ENCODE measurements at places on chromosomes 3 and 15.

DNA sequence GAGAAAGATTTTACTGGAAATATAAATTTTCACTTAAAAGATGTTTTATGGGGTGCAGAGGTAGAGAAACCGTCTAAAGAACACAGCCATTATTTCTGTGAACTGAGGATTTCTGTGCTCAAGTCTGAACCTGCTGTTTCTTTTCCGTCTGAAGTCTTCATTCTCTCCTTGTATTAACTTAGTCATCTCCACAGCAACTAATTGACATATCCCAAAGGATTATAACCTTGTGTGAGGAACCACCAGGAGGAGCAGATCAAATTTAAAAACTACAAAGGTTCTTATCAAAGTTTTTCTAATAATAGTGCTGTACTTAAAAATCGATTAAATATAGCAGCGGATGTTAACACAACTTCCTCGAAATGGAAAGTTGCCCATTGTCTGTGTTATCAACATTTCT is 31.1 kb upstream of the ICE2 start:
- no peak for DNase-seq

DNA sequence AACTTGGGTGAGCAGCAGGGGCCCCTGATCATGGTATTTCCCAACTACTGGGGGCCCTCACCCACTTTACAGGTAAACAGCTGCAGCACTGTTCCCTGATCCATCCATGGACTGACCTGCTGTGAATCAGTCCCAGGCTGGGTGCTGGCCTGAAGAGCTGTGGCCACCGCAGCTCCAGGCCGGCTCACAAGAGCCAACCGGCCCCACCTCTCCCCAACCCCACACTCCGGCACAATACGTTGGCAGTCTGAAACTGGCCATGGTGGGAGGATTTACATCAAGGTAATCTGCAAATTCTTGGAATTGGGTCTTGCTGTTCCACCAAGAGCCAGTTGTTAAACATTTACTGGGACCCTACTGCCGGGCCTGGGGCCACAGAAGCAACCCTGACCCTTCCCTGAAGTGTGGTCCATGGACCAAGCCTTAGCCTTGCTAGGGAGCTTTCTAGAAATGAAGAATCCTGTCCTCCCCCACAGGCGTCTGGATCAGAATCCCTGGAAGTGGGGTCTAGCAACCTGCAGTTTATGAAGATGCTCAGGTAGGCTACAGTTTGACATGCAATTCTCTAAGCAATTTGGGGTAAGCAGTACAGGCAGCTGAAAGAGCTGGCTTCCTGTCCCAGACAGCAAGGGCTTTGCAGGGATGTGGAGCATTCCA is 3.7 kb downstream of the SLC6A20 start:
- DNase-seq = no peak

DNA sequence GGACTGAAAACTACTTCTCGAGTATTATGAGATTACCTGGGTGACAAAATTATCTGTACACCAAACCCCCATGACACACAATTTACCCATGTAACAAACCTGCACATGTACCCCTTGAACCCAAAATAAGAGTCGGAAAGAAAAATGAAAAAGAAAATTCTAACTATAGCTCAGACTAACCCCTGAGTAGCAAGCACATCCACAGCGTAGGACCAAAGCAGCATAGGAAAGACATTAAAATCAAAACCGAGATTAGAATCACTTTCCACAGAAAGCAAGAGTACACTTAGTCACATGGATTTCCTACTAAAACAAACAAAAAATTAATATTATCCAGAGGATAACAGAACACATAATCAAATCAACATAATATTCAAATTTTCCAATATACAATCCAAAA is 6.3 kb upstream of the PIK3CA start:
- no peak for DNase-seq

DNA sequence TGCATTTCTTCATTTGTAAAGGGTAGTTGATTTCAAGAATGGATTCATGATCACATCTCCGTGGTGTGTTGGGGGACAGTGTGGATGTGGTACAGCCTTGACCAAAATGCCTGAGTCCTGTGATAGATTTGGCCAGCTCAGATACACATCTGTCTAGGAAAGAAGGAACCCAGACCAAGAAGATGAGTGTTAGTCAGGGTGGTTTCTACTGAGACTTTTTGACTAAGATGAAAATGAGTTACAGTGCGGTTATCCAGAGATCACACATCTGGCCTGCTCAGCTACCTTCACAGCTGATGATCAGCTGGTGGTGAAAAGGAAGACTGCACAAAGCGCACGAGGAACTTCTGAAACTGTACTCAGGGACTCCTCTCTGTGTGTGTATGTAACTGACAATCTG is 68.0 kb downstream of the FNDC3B start:
- no peak for DNase-seq

GRCh38 chr3:194099215-194099614 is 36.7 kb upstream of the HES1 start:
- no peak for DNase-seq

- DNase-seq = no peak
Observed at GRCh38 chr3:186722457-186722856, 5.3 kb downstream of the KNG1 start.

- no peak for DNase-seq
Observed at GRCh38 chr3:171306631-171307030, 153.6 kb downstream of the TNIK start.

Data from LNCaP clone FGC (cell line).